Keratinocyte (primary cell): ENCODE measurements at places on chromosomes 12 and 14. TPM values are rescaled to one million over a fixed set of nuclear protein-coding genes. Genes with fewer than 3 reads are reported as not detected.

The VASH1 gene
- polyA plus RNA-seq = 0.06 to 0.12 TPM (median 0.09 TPM) in 3 replicates

GRCh38 chr12:32285489-32285888 lies 113.9 kb upstream of the FGD4 start:
- DNase-seq = no peak

DNA sequence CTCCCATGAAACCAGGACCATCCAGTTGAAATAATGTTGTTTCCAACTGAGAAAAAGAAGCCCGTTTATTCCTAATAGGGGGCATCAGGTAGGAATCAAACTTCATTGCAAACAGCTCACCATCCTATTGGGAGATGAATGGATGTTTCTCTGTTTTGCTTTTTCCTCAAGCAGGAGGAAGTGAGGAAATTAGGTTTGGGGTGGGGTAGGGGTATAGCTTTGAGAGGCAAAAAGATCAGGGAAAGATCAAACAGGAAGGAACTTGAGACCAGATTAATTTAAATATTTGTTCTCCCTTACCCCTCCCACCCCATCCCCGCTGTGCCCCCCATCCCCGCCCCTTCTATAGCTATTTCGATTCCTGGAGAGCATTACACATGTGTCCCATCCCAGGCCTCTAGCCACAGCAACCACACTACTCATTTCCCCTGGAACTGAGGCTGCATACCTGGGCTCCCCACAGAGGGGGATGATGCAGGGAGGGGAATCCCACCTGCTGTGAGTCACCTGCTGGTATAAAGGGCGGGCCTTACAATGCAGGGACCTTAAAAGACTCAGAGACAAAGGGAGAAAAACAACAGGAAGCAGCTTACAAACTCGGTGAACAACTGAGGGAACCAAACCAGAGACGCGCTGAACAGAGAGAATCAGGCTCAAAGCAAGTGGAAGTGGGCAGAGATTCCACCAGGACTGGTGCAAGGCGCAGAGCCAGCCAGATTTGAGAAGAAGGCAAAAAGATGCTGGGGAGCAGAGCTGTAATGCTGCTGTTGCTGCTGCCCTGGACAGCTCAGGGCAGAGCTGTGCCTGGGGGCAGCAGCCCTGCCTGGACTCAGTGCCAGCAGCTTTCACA lies at the start of gene IL23A:
TSS of gene IL23A (plus strand) at position 577 of the 850 bp plus-strand sequence. CDS start at position 738, 161 bp downstream.
- DNase-seq = peak; percentile 90

- no peak for DNase-seq
Measured at GRCh38 chr14:82510007-82510406, 976.4 kb upstream of the SEL1L start.

DNA sequence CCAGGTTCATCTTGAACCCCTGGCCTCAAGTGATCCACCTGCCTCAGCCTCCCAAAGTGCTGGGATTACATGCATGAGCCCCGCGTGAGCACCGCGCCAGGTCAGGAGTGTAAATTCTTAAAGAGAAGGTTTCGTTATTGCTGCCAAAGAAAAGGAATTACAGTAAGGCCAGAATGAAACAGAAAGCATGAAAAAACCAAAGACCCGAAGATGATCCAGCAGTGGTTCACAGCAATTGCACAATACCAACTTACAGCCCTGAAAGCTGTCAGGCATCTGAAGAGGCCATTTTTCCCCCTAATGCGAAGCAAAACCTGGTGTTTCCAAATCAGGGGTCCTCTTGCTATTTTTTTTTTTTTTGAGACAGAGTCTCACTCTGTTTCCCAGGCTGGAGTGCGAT lies 10.3 kb downstream of the RBM23 start:
- DNase-seq = no peak

- DNase-seq = no peak
Measured at GRCh38 chr12:94621662-94622359, 28.5 kb downstream of the TMCC3 start.

- no peak for DNase-seq
Measured at GRCh38 chr14:103619057-103619456, 10.0 kb upstream of the KLC1 start.

GRCh38 chr12:104462931-104463339 lies 6.2 kb downstream of the CHST11 start:
- no peak for DNase-seq

GRCh38 chr14:87989221-87989955 lies 3.6 kb downstream of the GALC start:
- no peak for DNase-seq

The GALNT16 gene
- 0.04 TPM in 1 of 3 replicates, not detected in the others for polyA plus RNA-seq

The FCF1 gene
- 49.0 to 86.8 TPM (median 53.5 TPM) in 3 replicates for polyA plus RNA-seq

The MYO1H gene
- 0.03 TPM in 1 of 3 replicates, not detected in the others for polyA plus RNA-seq

GRCh38 chr14:32080001-32080510 lies 3.0 kb downstream of the ARHGAP5 start:
- DNase-seq = no peak

The PPP4R4 gene
- 8.1 to 9.0 TPM (median 8.9 TPM) in 3 replicates for polyA plus RNA-seq

GRCh38 chr12:65266408-65266807 lies 12.1 kb upstream of the MSRB3 start:
- no peak for DNase-seq

The DPPA3 gene
- polyA plus RNA-seq = not detected in 3 replicates

The CABP1 gene
- polyA plus RNA-seq = 0.04 TPM in 2 of 3 replicates, not detected in the other

The TCTN1 gene
- 14.4 to 31.8 TPM (median 30.6 TPM) in 3 replicates for polyA plus RNA-seq

GRCh38 chr14:77612011-77612620 lies 4.3 kb downstream of the SPTLC2 start:
- DNase-seq = no peak

DNA sequence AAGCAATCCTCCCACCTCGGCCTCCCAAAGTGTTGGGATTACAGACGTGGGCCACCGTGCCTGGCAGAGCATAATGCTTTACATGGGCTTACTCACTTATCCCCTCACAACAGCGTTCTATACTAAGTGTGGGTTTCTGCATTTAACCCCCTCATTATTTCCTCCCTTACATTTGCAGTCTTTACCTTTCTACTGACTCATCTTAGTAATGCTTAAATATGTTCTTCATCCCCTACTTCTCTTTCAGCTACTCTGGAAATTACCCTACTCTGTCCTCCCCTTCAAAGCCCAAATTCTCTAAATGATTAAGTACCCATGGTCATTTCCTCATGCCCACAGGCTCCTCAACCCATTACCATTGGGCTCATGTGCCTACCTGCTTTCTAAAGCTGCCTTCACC lies 40.7 kb downstream of the NKX2-1 start:
- no peak for DNase-seq

- DNase-seq = no peak
Measured at GRCh38 chr12:73769337-73769736, 768.3 kb upstream of the ATXN7L3B start.

DNA sequence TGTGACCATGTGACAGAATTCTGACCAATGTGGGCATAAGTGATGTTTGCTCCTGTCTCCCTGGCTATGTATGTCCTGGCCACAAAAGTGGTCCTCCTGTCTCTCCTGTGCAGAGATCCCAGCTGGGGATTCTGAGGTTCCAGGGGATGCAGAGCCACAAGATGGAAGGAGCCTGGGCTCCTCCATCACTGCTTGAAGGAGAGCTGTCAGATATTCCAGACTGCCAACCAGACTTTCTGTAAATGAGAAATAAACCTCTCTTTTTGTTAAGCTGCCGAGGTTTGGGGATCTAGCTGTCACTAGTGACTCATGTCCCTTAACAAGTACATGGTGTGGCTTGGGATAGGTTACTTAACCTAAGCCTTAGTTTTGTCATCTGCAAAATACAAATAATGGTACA lies 21.9 kb downstream of the BDKRB1 start:
- no peak for DNase-seq

The KRT73 gene
- polyA plus RNA-seq = 0.03 TPM in 1 of 3 replicates, not detected in the others

- DNase-seq = no peak
Measured at GRCh38 chr14:32761381-32761968, 177.2 kb upstream of the NPAS3 start.

DNA sequence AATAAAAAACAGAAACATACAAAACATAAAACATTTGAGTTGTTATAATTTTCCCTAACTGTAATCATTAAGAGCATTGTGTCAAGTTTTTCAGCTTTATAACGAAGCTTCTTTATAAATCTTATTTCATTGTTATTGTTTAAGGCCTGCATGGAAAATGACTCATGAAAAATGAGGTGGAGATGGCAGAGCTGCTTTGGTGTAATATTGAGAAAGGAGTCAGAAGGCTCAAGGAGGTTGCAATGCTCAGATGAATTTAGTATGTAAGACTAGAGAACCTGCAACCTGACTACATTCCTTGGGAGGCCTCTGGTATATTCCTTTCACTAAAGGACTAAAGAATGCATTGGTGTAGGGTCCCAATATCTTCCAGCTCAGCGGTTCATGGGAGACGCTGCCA lies 61.5 kb downstream of the TMEM30B start:
- no peak for DNase-seq

- DNase-seq = no peak
Measured at GRCh38 chr12:64876388-64877071, 52.1 kb downstream of the TBC1D30 start.

GRCh38 chr14:36585100-36585499 lies 2.7 kb upstream of the NKX2-8 start:
- no peak for DNase-seq

The TRMT5 gene
- 8.1 to 13.8 TPM (median 9.7 TPM) in 3 replicates for polyA plus RNA-seq

- DNase-seq = no peak
Measured at GRCh38 chr12:79706676-79707075, 15.9 kb upstream of the PAWR start.

DNA sequence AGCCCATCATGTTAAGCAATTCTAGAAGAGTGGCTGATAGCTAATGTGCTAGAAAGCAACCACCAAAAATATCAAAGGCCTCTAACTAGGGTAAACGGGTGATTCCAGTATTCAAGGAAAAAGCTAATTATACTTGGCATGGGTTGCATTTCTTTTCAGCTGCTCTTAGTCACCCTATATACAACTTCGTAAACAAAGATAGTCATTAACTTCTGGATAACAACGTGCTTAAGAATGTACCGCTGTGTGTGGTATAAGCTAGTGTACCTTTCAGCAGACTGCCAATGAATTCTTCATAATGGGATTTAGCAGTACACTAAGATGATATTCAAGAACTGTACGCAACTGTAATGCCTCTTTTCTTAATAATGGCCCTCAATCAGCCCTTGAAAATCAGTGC lies 42.2 kb upstream of the SLC6A13 start:
- DNase-seq = no peak

The C12orf42 gene
- polyA plus RNA-seq = 0.03 to 0.08 TPM in 2 of 3 replicates, not detected in the other

GRCh38 chr14:93030761-93031160 lies 85.0 kb downstream of the ITPK1 start:
- no peak for DNase-seq

The KLRC2 gene
- polyA plus RNA-seq = 0.09 TPM in 1 of 3 replicates, not detected in the others

GRCh38 chr14:64225151-64225757 lies 68.9 kb downstream of the ESR2 start:
- no peak for DNase-seq

DNA sequence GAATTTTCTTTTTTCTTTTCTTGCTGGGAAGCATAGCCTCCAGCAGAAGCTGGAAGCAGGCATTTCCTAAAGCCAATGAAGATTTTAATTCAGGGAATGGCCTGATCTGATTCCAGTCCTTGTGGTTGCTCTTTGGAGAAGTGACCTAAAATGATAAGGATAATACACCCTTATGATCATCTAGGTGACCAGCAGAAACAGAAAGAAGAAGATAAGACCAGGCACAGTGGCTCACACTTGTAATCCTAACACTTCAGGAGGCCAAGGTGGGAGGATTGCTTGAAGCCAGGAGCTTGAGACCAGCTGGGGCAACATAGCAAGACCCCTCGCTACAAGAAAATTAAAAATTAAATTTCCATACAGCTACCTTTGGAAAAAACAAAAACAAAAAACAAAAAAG lies 51.2 kb downstream of the EEA1 start:
- DNase-seq = no peak

The SERPINA5 gene
- not detected in 3 replicates for polyA plus RNA-seq

DNA sequence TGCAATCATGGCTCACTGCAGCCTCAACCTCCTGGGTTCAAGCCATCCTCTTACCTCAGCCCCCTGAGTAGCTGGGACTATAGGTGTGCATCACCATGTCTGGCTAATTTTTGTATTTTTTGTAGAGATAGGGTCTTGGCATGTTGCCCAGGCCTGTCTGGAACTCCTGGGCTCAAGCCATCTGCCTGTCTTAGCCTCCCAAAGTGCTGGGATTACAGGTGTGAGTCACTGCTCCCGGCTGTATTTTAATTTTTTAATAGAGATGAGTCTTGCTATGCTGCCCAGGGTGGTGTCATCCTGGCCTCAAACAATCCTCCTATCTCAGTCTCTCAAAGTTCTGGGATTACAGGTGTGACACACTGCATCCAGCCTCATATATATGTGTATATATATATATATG lies 31.7 kb upstream of the GPRC5A start:
- DNase-seq = peak; percentile 48

DNA sequence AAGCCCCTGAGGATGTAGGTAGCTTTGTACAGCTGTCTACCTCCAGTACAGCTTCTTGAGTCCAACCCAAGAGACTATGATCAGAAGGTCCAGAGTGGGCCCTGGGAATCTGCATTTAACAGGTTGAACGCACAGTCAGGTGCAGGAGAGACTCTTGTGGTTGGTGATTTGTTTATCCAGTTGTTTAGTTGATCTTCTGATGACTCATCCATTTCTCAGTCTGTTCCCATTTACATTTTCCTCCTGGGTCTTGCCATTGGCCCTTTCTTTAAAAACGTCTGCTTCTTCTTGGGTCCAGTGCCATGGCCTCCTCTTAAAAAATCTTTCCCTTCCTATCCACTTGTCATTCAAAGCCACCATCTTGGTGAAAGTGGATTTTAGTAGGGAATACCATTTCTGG lies 734.2 kb downstream of the MED13L start:
- no peak for DNase-seq

- DNase-seq = no peak
Measured at GRCh38 chr12:37546206-37546605, 770.4 kb upstream of the ALG10B start.

DNA sequence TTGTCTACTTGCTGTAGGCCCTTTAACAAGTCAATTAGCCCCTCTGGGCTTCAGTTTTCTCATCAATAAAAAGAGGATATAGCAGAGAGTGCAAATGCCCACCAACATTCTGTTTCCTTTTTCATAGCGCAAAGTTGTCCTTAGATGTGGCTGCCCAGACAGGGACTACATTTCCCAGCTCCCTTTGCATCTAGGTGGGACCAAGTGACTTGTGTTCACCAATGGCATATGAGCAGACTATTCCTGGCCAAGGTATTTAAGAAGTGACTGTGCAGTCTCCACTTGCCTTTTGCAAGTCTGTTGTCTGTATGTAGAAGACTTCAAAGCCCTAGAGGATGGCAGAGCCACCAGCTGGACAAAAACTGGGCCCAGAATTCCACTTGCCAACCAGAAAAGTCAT lies 59.7 kb downstream of the DAO start:
- no peak for DNase-seq
